ENCODE measurements at places on chromosomes 16 and 17.

DNA sequence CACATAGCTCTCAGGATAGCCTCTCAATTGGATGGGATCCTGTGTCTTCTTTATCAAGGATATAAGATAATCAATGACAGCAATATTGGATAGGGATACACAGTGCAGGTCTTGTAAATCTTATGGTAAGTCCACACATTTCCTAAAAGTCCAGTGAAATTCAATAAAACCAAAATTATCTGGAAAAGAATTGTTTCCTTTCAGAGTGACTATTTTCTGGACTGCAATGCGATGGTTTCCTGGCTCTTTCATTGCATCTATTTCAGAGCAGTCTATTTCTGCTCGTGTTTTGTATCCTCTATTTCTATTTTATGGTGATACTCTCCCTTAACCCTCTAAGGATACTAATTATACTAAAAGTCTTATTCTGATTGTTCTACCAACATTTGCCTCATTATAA is 24.3 kb upstream of the MON1B start:
- DNase-seq = no peak

- DNase-seq = no peak
These were observed 1631.8 kb downstream of the CDH8 start for GRCh38 chr16:60404401-60404800.

GRCh38 chr16:11060842-11061241 is 116.5 kb downstream of the CLEC16A start:
- no peak for DNase-seq

DNA sequence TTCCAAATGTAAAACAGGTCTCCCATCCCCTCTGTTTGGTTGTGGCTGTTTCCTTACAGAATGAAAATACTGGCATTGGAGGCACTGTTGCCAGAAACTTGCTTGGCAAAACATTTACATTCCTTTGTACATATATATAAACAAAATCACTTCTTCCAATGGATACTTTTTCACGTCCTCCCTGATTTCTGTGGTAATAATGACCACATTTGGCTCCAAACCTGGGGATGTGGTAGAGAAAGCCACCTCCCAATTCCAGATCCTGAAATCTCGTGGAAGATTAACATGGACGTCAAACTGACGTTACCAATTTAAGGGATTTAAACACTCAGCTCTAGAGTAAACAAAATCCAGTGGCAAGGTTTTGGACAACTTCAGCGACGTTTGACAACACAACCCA is 370.8 kb upstream of the ZFHX3 start:
- peak; percentile 43 for DNase-seq

DNA sequence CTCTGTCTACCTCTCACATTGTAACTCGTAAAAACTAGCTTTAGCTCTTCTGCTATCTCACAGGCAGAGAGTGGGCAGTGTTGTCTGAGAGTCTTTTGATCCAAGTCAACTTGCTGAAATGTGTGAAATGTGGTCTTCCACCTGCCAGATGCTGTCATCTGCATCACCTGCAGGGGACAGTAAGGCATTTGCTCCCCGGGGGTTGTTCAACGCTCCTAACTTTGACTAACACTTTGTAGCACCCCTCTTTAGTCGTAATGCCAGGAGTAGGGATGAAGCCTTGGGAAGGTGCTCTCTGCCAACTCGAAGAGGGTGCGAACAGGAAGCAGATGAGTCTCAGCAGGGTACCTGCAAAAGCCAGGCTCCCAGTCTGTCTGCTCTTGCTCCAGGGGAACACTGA is 36.1 kb downstream of the SNX11 start:
- no peak for DNase-seq

DNA sequence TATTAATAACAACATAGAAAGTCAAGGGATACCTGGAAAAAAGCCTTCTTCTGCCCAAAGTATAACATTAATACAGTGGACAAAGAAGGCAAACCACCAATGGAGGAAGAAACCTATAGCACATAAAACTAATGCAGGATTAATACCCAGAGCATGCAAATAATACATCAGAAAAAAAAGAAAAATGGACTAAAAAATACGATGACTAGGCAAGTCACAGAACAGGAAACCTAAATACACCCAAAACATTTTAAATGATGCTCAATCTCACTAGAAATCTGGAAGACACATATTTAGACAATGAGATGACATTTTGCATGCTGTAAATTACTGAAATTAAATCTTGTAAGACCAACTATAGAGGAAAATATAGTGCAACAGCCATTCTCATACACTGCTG is 55.9 kb downstream of the MED13 start:
- DNase-seq = no peak

- no peak for DNase-seq
These were observed 29.2 kb downstream of the KANSL1 start for GRCh38 chr17:46163929-46164594.

GRCh38 chr17:37490022-37490587 is 414 bp downstream of the DUSP14 start:
- peak; percentile 80 for DNase-seq

- DNase-seq = no peak
These were observed 6.5 kb upstream of the ALKBH5 start for GRCh38 chr17:18177133-18177532.

- DNase-seq = no peak
These were observed 28.9 kb downstream of the WIPF2 start for GRCh38 chr17:40247926-40248495.

DNA sequence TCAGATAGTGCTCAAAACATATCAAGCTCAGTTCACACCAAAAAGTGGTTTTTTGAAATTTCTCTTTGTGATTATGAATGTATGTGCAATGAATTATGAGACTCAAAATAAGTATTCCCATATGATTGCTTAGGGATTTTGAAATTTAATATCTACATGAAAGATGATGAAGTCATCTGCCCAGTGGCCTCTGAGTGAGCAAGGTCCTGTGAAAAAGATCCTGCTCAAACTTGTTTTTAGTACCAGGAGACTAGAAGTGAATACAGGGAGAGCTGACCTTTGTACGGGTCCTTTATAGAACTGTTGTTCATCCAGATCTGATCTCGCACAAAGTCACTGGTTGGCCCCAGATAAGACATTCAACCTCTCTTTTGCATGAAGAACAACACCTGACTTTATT is 151.9 kb upstream of the MAF start:
- no peak for DNase-seq

- no peak for DNase-seq
These were observed 3.0 kb downstream of the SETD6 start for GRCh38 chr16:58518083-58518979.

DNA sequence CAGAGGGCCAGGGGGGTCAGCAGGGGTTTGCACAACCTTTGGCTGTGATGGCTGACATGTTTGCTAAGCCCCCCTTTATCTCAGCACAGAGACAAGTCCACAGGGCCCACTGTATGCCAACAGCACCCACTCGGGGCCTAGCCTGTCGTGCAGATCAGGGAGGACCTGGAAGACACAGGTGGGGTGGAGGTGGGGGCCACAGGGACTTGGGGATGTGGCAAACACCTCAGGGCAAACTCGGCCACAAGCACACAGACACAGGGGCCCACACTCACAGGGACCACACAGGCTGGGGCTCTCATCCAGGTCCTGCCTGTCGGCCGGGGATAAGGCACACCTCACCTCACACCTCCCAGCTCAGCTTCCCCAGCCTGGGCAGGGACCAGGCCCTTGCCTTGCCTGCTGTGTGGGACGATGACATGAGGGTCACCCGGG is 87.9 kb downstream of the C16orf78 start:
- no peak for DNase-seq

- DNase-seq = no peak
These were observed 4.1 kb downstream of the GRIN2A start for GRCh38 chr16:10178080-10178479.

GRCh38 chr17:64466019-64466735 is 17.3 kb downstream of the MILR1 start:
- no peak for DNase-seq

DNA sequence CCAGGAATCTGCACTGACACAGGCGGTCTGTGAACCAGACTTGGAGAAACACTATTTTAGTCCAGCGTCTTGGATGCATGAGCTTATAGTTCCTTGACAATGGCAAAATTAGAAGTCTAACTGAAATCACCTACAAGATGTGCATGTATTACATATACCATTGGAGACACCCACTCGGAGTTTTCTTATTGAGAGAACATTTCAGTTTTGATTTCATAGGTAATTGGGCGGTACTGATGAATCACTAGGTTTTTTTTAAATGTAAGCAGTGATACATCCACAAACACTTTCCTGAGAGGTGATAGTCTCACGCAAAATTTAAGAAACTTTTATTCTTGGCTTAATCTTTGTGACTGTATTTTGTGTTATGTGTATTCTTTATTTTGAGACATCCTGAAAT is 69.8 kb downstream of the PRKCA start:
- DNase-seq = no peak

GRCh38 chr16:85347213-85347591 is 234.9 kb upstream of the CIBAR2 start:
- DNase-seq = no peak

- DNase-seq = peak; percentile 70
These were observed 8.8 kb downstream of the RPL19 start for GRCh38 chr17:39208893-39209292.

GRCh38 chr16:4370570-4371356 is 885 bp upstream of the VASN start:
- DNase-seq = no peak

GRCh38 chr17:17028059-17028877 is 14.0 kb upstream of the MPRIP start:
- DNase-seq = peak; percentile 92

DNA sequence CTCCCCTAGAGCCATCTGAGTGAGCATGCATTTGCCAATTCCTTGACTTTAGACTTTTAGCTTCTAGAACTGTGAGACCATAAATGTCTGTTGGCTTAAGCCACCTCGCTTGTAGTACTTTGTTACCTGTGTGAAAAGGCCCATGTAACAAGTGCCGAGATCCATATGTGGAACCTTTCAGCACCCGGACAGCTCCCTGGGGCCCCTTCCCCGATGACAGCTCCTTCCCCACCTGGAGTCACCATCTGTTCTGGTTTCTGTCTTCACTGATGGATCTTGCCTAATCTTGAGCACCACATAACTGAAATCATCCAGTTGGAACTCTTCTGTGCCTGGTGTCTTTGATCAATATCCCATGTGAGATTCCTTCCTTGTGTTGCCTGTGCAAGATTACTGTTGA is 78.9 kb upstream of the EEF2KMT start:
- DNase-seq = peak; percentile 20

DNA sequence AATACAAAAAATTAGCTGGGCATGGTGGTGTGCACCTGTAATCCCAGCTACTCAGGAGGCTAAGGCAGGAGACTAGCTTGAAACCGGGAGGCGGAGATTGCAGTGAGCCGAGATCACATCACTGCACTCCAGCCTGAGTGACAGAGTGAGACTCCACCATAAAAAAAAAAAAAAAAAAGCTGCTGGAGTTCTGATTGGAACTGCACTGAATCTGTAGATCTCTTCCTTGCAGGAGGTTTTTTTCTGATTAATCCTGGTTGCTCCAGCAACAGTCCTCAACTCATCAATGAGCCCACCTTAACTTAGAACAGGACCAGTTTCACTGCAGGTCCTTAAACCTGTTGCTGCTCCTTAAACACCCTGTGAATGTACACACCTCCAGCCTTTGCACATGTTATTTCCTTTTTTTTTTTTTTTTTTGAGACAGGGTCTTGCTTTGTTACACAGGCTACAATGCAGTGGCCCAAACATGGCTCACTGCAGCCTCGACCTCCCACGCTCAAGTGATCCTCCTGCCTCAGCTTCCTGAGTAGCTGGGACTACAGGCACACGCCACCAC is 1.6 kb upstream of the ODAD4 start:
- no peak for DNase-seq

- no peak for DNase-seq
These were observed 22.2 kb downstream of the ITGAL start for GRCh38 chr16:30494709-30495108.

GRCh38 chr16:68752602-68753001 is 15.5 kb downstream of the CDH1 start:
- no peak for DNase-seq

DNA sequence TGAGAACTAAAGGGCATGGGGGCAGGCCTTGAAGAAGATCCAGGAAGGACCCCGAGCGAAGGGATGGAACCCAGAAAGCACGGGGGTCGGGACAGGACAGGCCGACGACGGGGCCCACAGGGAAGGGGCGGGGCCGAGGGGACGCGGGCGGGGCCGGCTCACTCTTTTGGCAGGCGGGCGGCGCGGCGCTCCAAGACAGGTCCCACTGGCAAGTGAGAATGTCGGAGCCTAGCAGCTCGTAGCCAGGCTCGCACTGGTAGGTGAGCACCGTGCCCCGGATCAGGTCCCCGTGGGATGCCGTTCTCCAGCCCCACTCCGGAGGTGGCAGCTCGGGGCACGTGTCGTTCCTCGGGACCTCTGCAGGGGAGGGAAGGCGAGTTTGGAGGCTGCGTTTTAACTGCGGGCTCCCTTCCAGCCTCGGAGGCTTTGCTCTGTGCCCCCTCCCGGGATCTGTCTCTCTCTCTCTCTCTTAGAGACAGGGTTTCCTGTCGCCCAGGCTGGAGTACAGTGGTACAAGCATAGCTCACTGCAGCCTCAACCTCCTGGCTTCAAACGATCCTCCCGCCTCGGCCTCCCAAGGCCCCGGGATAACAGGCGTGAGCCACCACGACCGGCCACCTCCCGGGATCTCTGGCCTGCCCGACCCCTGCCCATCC is 13.7 kb upstream of the CDIPT start:
- no peak for DNase-seq

- no peak for DNase-seq
These were observed 5.1 kb downstream of the CBX8 start for GRCh38 chr17:79791735-79792161.

DNA sequence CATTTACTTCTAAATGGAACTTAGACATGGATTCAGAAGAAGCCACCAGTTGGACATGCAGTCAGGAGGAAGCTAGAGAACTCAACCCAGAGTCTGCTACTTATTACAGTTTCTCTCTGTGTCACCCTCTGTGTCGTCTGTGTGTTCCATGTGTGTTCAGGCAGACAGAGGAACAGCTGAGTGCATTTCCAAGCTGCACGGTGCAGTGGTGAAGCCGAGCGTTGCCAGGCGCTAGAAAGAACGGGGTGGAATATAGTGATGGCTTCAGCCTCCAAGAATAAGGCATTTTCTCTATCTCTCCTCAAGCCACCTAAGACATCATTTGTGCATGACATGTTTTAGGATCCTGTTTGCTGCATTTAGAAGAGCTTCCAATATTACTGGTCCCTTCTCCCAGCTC is 101.1 kb upstream of the CCL2 start:
- peak; percentile 55 for DNase-seq

DNA sequence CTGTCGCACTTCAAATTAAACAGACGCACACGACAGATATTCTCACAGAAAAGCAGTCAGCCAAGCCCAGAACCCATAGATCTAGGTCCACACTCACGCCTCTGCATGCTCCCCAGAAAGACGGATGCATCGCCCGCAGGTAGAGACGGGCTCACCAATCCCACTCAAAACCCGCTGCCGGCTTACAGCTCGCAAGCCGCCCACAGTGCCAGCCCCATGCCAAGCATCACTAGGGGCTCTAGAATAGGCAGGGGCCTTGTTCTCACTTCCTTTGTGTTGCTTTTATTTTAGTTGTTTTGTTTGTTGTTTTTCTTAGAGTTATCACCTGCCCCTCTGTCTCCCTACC is 336 bp upstream of the BMERB1 start:
- DNase-seq = peak; percentile 6

GRCh38 chr16:63192980-63193379 is 1156.7 kb upstream of the CDH8 start:
- DNase-seq = no peak

Data from tongue (tissue), 3 donors.